ENCODE measurements at places on chromosomes 5 and 9. TPM values are rescaled to one million over a fixed set of nuclear protein-coding genes. Genes with fewer than 3 reads are reported as not detected.

The LIX1 gene
- not detected for total RNA-seq

The N4BP3 gene
- 3.6 TPM for total RNA-seq

The PLPP7 gene
- not detected for total RNA-seq

The OR2V1 gene
- total RNA-seq, result not detected

The TMEM252 gene
- not detected for total RNA-seq

The TRPM3 gene
- not detected for total RNA-seq

The TLE1 gene
- total RNA-seq, result 21.4 TPM

The PCDHB10 gene
- not detected for total RNA-seq

The EHMT1 gene
- total RNA-seq, result 38.1 TPM

The FBXW2 gene
- total RNA-seq, result 45.5 TPM

The ENHO gene
- total RNA-seq, result not detected

The IL9 gene
- total RNA-seq, result not detected

The CATSPER3 gene
- 0.10 TPM for total RNA-seq

The PCDHGA10 gene
- 1.8 TPM for total RNA-seq

The LTC4S gene
- 0.71 TPM for total RNA-seq

The TGFBI gene
- total RNA-seq, result 86.9 TPM

Data from foreskin keratinocyte (primary cell).